Right hindlimb (tissue), 1 donor: ENCODE measurements at places on chromosomes 6 and 20.
A peak's percentile ranks its signal among the peaks of the same experiment; 100 is the strongest.

DNA sequence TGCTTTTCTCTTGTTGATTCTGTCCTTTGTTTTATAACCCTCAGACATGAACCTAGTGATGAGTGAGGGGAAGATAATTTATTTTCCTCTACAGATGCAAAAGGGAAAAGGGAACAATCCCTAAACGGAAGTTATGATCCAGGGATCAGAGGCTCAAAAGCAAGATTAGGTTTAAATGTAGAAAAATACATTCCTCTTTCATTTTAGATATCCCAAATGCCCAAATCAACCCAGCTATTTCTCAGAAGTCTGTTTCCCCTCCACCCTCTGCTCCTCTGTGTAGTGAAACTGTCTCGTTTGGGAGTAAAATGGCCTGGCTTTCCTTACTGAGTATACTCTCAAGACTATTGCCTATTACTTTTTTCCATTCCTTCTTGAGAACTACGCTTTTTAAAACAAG lies 97.1 kb downstream of the PRL start:
- DNase-seq = no peak

DNA sequence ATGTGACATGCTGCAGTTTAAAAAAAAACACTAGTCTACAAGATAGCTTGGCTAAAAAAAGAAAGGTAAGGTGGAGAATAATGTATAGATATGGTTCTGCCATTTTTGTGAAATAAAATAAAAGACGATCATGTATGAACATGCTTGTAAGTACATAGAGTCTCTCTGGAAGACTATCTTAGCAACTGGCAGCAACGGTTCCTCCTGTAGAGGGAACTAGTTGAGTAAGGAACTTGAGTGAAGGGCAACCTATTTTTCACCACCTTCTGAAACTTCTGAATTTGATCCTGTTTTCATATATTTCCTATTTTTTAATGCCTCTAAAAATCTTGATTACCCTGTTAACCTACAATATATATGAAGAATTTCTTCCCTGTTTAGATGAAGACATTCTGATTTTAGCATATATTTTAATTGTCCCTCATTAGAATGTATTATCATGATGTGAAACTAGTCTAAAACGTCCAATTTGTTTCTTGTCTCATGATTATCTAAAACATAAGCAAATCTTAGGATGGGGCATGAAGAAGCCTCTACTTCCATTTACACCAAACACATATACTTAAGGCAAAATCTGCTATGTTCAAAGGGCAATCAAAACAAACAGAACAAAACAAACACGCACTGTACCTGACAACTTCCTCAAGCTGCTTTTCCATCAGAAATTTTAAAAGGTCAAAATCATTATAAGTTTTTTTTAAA lies 202.5 kb downstream of the ISM1 start:
- no peak for DNase-seq

DNA sequence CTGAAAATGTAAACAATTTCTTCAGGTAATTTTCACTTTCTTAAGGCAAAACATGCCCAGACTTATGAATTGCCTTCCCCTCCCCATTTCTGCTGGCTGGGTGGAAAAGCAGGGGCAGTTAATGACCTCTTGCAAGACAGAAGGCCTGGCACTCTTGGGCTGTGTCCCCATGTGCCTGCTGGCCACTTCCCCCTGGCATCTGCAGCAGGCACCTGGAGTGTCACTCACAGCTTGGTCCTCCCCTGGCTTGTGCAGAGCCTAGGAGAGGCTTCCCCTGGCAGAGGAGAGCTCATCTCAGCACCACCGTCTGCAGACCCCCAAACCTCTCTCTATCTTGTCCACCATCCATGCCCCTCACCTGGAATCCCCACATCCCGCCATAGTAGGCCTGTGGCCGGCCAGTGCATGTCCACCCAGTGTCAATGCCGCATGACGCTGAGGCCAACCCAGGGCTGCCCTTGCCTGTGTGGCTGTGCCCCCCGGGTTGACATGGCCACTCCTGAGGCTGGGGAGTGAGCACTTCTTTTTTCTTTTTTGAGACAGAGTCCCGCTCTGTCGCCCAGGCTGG lies 83.5 kb upstream of the SLC22A23 start:
- no peak for DNase-seq

DNA sequence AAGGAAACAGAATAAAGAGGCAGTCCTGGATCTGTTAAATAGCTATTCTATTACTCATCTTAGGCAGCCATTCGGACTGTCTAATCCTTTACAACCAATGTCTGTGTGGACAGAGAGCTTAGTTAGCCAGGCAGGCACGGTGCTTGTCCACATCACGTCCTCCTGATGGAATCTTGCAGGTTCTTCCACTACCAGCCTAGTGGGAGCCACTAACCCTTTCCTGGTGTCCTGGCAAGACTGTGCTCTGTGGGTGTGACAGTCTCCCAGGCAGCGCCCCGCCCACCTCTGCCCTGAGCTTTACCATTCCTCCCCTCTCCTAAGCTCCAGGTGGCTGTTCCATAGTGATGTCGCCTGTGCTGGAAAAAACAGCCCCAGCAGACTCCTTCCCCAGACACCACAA lies 78.3 kb upstream of the CLDN20 start:
- DNase-seq = no peak

GRCh38 chr6:15829156-15829555 lies 166.3 kb upstream of the DTNBP1 start:
- no peak for DNase-seq

DNA sequence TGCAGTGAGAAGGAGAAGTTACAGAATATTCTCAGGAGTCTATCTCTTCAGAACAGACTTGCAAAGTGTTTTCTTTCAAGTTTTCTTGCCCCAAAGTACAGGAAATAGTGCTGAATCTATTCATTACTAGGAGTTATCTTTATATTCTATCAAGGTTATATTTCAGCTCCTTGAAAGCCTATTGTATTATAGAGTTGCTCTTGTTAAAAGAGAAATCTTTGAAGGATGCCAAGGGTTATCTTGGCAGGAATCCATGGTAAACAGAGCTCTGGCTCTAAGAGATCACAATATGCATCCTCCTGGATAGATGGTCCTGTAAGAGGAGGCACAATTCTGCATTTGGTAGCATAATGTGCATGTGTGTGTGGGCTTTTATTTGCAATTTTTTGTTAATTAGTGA lies 21.2 kb upstream of the SNRPB2 start:
- no peak for DNase-seq

DNA sequence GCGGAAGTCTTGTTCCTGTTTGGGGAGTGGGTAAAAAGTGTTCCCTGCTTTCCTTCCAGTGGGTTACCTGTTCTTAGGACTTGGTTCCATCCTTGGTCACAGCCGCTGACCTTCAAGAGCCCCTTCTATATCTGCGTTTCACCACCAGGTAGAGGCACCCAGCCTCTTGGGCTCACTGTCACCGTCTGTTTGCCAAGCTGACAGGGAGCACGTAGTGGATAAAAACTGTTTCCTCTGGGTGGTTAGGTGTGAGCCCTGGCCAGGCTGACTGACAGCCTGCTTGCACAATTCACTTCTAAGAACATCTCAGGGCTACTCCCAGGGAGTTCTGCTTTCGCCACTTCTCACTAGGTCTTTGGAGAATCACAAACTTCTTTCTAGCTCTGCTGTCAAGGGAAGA lies 1.8 kb upstream of the JPH2 start:
- no peak for DNase-seq

- no peak for DNase-seq
These were observed 1.2 kb downstream of the PANK2 start for GRCh38 chr20:3890398-3890751.

DNA sequence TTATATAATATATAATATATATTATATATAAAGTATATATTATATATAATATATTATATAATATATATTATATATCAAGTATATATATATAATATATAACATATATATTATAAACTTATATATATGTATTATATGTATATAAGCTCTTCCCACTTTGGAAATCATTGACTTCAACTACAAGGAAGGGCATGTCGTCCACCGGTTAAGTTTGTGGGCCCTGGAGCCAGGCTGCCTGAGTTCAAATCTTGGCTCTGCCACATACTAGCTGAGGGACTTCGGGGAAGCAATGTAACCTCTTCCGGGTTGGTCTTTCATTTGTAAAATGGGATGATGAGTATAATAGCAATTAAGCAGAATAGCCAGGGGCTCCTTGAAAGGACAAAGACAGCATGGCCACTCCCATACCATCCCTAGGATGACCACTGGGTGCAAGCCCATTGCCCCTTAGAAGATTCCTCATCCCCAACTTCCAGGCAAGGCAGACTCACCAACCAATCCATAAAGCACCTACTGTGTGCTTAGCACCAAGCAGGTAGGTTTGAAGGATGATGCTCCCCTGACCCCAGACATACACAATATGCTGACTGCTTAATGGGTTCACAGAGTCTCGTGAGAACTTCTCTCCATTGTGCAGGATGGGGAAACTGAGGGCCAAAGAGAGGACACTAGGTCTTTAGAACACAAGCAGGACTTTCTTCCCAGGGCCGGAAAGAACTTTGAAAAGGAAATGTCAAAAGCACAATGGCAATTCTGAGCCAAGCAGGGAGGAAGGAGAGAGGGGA lies 163.2 kb downstream of the MRPL14 start:
- no peak for DNase-seq

DNA sequence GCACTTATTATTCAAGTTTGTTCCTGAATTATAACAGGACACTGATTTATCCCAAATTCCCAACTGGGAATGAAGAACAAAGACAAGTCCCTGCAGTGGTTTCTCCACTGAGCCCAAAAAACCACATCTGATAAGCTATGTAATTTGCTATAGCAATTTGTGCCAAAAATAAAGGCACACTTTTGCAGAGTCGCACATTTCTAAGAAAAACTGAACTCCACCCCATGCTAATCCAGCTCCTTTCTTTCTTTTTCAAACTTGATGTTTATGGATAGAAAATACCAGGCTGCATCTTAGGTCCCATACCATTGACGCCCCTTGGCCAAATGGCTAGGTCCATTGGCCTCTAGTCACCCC lies 170.2 kb upstream of the CITED2 start:
- no peak for DNase-seq

DNA sequence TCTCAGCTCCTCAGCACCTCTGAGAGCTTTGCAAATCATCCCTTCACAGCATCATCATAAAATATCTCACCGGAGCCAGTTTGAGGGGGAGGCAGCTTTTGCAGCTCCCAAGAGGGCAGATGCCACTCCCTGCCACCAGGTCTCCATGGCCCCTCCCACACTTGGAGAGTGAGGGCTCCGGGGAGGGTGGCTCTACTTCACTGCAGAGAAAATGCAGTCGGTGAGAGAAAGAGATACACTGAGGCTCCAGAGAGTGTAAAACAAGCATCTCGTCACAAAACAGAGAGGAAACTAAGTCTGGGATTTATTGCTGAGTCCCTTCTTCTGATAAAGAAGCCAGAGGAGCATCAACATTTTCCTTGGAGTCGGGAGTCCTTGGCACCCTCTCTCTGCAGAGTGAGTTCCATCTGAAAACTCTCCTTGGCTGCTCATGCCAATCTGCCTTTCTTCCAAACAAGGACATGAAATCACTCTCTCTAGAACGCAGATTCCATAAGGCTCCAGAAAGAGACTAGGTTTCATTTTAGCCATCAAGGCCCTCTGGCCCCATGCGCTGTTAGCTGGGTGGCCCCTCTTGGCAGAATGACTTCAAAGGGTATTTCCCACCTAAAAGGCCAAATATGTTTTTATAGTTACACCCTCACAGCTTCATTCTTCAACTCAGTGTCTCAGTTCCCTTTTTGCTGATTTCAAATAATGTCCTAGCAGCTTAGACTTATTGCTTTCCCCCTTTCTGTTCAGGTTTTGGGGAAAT lies 70.6 kb upstream of the F13A1 start:
- no peak for DNase-seq

GRCh38 chr6:5638666-5639065 lies 368.1 kb downstream of the NRN1 start:
- DNase-seq = no peak

- DNase-seq = no peak
These were observed 265.4 kb upstream of the SUPT3H start for GRCh38 chr6:45643126-45643525.

GRCh38 chr20:22905658-22906057 lies 129.5 kb upstream of the SSTR4 start:
- peak; percentile 82 for DNase-seq

- no peak for DNase-seq
These were observed 51.7 kb upstream of the HINT3 start for GRCh38 chr6:125904871-125905270.

- no peak for DNase-seq
These were observed 33.2 kb upstream of the PAQR8 start for GRCh38 chr6:52328729-52329128.

DNA sequence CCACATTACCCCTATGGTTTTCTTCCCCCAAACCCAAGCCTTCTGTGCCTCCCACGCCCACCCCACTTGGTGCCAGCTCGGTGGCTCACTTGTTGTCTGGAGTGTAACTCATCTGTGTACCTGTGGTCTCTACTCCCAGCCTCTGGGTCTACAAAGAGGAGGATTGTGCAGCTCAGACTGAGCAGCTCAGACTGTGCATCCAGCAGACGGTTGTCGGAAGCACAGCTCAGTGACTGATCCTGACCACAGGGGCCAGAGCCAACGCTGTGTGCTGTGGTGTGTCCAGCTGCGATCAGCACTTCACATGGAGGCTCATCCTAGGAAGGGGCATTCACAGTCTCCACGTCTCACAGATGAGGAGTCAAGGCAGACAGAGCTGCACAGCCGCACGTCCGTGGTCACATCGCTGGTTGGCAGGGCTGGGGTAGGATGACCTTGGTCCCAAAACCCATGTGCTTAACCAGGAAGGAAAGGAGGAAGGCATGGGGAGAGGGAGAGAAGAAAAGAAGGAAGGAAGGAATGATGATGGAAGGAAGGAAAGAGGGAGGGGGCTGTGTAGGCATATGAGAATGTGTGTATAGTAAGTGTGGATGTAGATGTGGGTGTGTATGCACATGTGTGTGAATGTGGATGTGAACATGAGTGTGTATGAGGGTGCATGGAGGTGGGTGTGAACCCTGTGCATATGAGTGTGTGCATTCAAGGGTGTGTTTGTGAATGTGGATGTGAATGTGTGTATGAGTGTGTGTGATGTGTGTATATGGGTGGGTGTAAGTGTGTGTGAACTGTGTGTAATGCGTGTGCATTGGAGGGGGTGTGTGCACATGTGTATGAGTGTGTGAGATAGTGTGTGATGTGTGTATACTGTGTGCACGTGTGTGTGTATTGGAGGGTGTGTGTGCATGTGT lies 28.2 kb upstream of the STX16 start:
- DNase-seq = no peak

GRCh38 chr20:56706867-56707360 lies 77.8 kb downstream of the TFAP2C start:
- DNase-seq = no peak

DNA sequence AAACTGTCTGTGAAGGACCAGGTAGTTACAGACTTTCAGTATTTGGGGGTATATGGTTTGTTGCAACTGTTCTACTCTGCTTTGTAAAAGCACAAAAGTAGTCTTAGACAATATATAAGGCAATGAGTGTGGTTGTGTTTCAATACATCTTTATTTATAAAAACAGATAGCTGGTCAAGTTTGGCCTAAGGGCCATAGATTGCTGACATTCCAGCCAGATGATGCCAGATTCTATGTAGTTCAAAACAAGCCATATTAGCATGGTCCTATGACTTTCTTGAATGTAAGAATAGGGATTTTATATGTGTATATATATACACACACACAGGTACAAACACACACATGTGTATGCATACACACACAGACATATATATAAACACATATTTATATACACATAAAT lies 201.8 kb downstream of the GRIK2 start:
- DNase-seq = no peak
